ENCODE measurements at places on chromosomes 12 and 14.

DNA sequence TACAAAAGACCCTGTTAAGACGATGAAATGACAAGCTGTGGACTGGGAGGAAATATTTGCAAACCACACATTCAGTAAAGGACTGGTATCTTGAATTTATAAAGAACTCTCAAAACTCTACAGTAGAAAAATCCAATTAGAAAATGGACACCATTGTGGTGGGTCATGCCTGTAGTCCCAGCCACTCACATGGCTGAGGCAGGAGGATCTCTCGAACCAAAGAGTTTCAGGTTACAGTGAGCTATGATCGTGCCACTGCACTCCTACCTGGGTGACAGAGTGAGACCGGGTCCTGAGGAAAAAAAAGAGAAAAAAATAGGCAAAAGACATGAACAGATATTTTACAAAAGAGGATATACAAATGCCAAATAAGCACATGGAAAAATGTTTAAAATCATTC lies 41.9 kb downstream of the TTC6 start:
- no peak for DNase-seq

DNA sequence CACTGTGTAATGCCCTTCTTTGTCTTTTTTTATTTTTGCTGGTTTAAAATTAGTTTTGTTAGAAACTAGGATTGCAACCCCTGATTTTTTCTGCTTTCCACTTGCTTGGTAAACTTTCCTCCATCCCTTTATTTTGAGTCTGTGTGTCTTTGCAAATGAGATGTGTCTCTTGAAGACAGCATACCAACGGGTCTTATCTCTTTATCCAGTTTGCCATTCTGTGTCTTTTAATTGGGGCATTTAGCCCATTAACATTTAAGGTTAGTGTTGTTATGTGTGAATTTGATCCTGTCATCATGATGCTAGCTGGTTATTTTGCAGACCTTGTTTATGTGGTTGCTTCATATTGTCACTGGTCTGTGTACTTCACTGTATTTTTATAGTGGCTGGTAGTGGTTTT lies 43.5 kb upstream of the LALBA start:
- DNase-seq, result no peak

- no peak for DNase-seq
These were observed 6.7 kb downstream of the GLTP start for GRCh38 chr12:109873653-109874052.

DNA sequence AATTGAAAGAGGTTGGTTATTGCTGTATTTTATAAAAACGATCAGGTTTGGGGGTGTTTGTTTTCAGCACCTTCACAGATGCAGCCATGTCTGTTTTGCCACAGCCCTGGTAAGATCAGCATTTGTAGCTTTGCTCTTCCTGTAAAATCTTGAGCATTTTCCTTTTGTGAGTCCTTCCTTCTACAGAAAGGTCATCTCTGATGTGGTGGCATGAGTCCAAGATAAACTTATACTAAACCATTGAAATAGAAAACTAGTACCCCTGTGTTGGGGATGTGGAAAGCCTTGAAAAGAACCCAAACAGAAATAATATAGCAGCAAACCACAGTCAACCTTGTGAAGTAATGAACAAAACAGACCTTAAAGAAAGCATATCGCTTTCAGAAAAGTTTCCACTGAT lies 85.5 kb downstream of the TGFB3 start:
- no peak for DNase-seq

DNA sequence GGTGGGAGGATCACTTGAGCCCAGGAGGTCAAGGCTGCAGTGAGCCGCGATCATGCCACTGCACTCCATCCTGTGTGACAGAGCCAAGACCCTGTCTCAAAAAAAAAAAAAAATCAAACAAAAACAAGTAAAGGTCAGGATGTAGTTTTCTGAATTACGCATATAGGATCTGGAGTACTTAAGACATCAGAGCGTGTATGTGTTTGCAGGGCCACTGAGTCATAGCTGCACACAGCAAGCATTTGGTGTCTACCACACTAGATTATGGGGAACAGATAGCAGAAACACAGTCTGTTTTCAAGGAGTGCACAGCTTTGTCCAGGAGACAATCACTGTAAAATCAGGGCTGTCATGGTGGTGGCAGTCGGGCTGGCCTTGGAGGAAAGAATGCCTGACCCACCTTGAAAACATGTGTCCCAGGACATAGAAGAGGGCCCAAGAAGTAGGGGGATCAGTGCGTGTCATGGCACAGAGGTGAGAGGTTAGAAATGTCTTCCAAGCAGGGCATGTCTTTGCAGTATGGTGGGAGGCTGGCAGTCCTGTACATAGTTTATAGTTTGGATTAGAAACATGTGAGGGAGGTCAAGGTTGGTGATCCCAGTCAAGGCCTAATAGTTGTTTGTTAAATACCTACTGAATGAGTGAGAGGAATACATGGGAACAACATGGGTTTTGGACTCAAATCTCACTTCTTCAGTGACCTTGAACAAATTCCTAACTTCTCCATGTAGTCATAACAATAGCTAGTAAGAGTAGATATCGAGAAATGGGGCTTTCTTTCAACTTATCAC lies 23.6 kb upstream of the C12orf71 start:
- DNase-seq, result no peak

Measured in RKO (cell line).